ENCODE measurements at places on chromosomes 1 and 21.

- no peak for DNase-seq
These were observed 251.3 kb downstream of the SMYD3 start for GRCh38 chr1:246255773-246256172.

DNA sequence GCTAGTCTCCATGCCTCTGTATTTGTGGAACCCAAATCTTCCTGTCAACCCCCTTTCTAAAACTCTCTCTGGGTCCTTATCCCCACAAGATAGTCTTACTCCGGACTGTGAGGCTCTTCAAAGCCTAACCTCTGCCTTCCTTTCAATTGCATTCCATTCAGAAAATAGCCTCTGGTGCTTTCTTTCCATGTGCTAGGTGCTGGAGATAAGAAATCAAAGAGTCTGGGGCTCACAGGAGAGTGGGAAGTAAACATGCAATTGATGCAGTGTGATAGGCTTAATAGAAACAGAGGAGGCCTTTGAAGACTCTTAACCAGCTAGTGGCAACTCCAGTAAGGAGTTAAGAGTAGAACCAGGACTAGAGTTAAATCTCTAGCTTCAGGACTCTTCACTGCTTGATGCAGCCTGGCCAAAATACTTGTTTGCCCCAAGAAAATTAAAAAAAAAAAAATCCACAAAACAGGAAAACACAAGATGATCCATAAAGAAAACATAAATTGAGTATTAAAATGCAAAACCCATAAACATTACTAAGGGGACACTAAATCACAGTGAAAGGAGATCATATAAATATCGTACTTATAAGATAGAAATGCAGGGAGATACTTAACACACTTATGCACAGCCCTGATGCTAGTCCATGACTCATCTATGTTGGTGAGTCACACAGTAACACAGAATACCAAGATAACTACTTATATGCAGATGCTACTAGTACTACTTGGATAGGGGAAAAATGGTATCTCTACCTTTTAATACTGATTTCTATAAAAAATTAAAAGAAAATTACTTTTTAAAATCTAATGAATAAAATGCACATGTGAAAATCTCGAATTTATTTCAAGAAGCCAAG, 341.5 kb downstream of the KCNH1 start:
- DNase-seq, result no peak

- DNase-seq, result no peak
These were observed 30.9 kb downstream of the TYW3 start for GRCh38 chr1:74763807-74764206.

DNA sequence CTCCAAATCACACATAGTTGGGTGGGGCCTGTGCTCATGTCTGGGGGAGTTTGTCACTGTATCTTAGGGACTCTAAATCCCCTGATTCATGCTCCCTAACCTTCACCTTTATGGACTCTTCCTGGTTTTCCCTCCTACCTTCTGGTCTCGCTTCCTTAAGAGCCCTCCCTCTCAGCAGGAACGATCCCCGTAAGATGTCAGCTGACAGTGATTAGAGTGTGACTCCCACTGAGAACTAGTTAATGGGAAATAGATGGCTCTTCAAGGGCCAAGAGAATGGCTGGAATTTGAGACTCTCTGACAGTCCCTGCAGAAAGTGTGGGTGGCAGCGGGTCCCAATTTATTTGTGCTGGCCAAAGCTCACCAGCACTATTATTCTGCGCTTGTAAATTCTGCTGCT, 22.0 kb downstream of the LYPD8 start:
- no peak for DNase-seq

GRCh38 chr1:241263346-241263745, 93.7 kb downstream of the RGS7 start:
- DNase-seq, result no peak

DNA sequence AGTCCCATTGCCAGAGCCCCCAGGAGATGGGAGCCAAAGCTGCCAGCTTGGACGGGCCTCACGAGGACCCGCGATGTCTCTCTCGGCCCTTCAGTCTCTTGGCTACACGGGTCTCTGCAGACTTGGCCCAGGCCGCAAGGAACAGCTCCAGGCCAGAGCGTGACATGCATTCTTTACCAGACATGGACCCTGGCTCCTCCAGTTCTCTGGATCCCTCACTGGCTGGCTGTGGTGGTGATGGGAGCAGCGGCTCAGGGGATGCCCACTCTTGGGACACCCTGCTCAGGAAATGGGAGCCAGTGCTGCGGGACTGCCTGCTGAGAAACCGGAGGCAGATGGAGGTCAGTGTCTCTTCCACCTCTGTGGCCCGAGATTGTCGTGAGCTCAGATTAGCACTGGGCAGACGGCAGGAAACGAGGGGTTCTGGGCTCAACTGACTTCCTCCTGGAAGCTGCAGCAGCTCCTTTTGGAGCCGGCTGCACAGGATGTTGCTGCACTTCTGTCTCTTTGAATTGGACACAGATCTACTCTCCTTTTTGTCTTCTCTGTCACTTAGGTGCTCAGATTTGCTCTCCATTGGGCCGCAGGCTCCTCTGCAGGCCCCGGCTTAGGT, 68.0 kb downstream of the DISC1 start:
- DNase-seq, result no peak

GRCh38 chr1:90561103-90561783, 155.9 kb downstream of the BARHL2 start:
- DNase-seq, result no peak

- no peak for DNase-seq
These were observed 27.8 kb upstream of the CCSAP start for GRCh38 chr1:229370601-229371021.

DNA sequence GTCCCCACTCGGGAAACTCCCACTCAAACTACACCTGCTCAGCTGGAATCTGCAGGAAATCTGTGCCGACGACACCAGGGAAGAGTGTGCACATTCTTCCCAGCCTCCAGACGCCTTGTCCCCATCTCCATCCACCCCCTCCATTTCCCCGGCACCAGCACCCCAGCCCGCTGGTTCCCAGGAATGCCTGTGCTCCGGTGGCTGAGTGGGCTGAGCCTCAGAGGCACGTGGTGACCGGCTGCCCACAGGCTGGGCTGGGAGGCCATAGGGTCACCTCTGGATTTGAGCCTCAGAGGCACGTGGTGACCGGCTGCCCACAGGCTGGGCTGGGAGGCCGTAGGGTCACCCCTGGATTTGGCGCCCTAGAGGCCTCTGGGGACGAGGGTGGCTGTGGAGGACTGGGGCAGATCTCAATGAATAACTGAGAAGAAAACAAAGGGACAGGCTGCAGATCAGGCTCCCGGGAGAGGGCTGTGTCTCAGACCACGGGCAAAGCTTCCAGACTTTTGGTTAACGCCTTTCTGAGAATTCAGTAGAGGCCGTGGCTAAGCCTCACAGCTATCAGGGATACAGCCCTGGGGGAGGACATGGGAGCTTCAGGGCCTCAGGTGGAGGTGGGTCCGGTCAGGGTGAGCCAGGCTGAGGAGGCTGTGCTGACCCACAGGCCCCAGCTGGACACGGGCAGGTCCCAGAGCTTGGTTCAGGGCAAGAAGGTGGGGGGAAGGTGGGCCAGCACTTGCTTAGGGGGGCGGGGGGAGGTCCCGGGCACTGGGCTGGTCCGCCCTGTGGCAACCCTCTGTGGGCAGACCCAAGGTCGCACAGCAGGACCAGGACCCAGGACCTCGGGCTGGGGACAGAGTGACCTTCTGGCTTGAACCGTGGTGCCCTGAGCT, 17.3 kb upstream of the TTLL10 start:
- DNase-seq, result no peak

GRCh38 chr1:10781137-10781536, 15.3 kb downstream of the CASZ1 start:
- DNase-seq, result no peak

DNA sequence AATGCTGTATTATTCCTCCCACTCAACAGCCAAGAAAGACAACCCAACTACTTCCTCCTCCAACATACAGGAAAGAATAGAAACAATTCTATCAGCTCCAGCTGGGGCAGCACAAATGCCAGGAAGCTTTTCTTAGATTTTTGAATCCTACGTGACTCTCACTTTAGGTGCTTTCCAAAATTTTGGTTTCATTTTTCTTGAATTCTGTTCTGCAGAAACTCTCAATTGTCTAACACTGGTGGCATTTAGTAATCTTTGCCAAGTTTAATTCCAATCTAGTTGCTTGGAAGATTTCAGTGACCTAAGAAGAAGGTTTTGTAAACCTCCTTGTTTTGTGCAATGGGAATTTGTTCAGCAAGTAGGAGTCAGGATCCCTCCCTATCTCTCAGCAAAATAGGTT, 37.1 kb upstream of the DOCK7 start:
- DNase-seq, result no peak

DNA sequence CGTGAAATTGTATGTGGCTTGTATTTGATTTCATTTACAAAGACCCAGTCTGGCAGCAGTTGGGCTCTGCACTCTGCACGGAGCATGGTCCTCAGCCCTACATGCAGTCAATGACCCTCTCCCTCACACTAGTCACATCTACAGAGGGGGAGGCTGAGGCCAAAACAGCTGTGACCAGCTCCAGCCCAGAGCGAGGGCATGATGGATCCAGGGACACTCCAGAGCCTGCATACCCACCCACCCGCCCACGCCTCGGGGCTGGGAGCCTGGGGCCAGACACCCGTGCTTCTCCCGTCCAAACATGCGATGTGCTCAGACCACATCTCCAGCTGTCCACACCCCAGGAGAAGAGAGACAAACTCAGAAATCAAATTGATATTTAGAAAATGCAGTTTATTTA, 14.0 kb upstream of the PRDM16 start:
- DNase-seq, result no peak

- no peak for DNase-seq
These were observed 283.3 kb upstream of the ST6GALNAC5 start for GRCh38 chr1:76583875-76584477.

- DNase-seq, result no peak
These were observed 41.8 kb upstream of the LRRC52 start for GRCh38 chr1:165501970-165502348.

GRCh38 chr21:45541221-45542039, 810 bp downstream of the SLC19A1 start:
- DNase-seq, result no peak

- no peak for DNase-seq
These were observed 151.5 kb downstream of the CLEC20A start for GRCh38 chr1:178345238-178345637.

DNA sequence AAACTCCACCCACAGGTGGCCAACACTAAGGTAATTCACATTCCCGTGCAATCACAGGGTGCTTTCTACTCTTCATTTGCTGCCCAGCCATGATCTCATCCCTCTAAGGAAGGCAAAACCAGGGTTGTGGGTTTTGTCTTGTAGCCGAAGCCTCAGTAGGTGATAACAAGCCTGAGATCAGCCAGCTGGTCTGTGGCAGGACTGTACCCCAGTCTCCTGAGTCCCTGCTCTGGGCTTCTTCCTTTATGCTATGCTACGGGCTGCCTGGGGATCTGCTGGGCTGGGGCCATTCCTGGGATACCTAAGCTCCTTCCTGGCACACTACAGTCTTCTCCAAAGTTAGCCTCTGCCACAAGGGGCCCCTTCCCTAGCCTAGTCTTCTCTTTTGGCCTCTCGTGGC, 9.8 kb downstream of the PPFIA4 start:
- DNase-seq, result no peak

GRCh38 chr1:1441002-1441888, 5.8 kb downstream of the VWA1 start:
- no peak for DNase-seq

DNA sequence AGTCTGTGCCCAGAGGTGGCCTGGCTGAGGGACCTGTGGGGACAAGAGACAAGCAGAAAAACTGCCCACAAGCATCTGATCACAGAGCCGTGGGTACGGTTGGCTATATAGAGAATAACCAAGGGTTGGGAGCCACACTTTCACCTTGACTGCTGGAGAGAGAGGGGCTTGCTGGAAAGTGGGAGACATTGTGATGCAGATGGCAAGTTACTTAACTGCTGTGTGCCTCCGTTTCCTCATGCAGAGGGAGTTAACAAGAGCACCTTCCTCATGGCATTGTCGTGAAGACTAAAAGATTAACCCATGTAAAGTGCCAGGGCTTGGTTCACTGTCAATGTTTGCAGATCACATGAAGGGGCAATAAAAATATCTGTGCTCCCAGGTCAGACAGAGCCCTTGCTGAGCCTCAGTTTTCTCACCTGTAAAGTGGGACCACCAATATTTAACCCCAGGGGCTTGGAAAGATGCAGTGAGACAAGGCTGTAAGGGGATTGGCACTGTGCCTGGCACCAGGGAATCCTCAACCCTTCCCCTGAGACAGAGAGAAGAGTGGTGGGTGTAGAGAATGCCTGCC, 52.8 kb downstream of the SDC3 start:
- no peak for DNase-seq

- no peak for DNase-seq
These were observed 67.1 kb downstream of the DDR2 start for GRCh38 chr1:162699366-162699765.

Measured in esophagus squamous epithelium (tissue), 5 donors.